ENCODE measurements at places on chromosomes 7 and 10.

DNA sequence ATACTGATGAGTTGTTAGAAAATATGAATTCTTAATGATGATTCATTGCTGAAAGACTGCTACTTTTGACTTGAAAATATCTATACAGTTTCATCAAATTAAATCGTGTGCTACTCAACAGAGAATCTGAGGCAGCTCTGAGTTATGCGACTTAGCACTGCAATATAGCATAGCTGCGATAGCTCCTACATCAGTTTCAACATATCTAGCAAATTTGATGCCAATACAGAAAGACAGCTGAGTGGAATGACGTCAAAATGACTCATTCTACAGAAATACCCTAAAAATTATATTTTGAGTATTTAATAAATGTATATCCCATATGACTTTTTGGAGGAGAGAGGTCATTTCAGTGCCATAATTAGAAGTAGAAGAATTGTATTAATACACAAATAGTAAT lies 1.1 kb upstream of the TARP start:
- DNase-seq, result no peak

DNA sequence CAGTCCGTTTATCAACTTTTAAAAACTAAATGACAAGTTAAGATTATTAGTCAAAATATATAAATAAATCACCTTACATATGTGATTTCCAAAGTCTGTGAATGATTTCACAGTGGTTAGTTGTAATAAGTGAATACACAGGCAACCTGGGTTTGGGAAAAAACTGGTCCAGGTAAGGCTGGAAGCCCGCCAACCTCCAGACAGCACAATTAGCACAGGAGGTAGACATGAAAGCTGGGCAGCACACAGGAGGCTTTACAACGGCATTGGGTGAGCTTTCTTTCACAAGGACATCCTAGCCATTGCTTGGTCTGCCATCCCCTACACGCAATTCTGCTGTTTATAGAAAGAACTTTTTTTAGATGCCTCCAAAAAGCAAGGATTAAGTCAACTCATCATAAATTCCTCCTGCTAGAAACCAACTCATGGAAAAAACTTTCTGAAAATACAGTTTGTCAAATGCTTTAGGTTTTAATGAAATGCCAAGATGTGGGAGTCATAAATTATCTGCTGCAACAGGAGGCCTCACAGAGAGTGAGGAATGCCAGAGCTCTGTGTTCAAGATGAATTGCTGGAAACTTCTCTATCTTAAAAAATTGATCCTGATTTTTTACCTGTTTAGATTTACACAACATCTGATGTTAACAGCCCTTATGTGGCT lies 346.8 kb upstream of the NFE2L3 start:
- no peak for DNase-seq

GRCh38 chr10:97042716-97043562 lies 142.8 kb downstream of the SLIT1 start:
- no peak for DNase-seq

GRCh38 chr7:111829221-111829620 lies 266.9 kb upstream of the IMMP2L start:
- DNase-seq, result no peak

- no peak for DNase-seq
These were observed 66.1 kb downstream of the SNX10 start for GRCh38 chr7:26357799-26358151.

- no peak for DNase-seq
These were observed 159.5 kb downstream of the PRKAG2 start for GRCh38 chr7:151717415-151717814.

DNA sequence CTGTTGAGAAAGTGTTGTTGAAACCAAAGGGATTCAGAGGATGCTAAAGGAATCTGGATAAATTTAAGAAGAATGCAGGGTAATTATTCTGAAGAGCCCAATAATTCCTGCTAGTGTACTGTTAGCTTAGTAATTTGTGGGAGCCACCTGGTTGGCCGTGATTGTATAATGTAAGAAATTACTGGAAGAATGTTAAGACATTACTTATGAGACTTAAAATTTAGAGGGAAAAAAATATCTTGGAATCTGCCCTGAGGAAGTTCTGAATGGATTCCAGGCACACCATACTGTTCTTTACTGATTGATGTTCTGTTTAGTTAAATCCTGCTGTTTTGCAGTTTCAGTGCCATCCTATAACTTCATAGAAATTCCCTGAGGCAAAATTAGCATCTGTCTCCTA lies 155.0 kb upstream of the RHOBTB1 start:
- no peak for DNase-seq

DNA sequence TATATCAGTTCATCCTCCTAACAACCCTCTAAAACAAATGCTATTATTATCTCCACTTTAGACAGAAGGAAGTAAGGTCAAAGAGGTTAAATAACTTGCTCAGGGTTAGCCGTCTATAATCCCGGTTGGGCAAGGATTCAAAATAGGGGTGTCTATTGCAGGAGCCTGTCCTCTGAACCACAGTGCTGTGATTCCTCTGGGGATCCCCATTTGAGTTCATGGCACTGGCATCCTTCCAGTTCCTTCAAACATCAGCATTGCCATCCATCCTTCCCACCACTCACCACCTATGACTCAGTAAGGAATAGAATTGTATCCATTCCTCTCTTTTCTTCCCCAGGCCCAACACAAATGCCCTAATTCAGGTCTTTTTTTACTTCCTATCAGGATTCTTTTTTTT lies 25.6 kb downstream of the HPS6 start:
- DNase-seq, result no peak

- DNase-seq, result peak; percentile 81
These were observed 1.2 kb upstream of the ZMIZ1 start for GRCh38 chr10:79067241-79068202.

DNA sequence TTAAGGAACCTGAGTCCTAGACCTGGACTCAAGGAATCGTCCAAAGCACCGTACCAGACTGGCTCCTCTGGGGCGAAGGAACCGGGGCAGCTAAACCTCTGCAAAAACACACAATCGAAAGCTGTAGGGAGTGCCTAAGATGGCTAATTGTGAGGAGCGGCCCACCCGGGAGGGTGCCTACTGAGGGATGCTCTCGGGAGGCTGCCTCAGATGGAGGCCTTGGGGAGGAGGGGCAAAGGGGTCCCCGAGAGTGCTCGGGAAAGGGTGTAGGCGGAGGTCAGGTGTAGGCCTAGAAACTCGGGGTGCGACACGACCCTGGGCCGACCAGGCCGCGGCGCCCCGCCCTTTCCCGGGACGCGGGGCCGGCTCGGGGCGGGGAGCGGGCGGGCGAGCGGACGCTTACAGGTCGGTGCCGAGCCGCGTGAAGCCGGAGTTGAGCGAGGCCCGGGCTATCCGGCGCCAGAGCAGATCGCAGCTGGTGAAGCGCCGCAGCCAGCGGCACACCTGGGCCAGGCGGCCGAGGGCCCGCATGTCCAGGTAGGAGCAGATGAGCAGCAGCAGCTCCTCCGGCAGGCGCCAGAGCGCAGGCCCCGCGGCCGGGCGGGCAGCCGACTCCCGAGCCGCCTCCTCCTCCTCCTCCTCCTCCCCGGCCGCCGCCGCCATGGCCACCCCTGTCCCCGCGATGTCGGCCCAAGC lies 844 bp downstream of the FBXW4 start:
- DNase-seq, result peak; percentile 35

GRCh38 chr7:43758029-43758821 lies at the start of gene BLVRA:
BLVRA (plus strand) TSS chr7:43758680; CDS start chr7:43771159, 12,479 bp downstream.
- DNase-seq, result peak; percentile 15

DNA sequence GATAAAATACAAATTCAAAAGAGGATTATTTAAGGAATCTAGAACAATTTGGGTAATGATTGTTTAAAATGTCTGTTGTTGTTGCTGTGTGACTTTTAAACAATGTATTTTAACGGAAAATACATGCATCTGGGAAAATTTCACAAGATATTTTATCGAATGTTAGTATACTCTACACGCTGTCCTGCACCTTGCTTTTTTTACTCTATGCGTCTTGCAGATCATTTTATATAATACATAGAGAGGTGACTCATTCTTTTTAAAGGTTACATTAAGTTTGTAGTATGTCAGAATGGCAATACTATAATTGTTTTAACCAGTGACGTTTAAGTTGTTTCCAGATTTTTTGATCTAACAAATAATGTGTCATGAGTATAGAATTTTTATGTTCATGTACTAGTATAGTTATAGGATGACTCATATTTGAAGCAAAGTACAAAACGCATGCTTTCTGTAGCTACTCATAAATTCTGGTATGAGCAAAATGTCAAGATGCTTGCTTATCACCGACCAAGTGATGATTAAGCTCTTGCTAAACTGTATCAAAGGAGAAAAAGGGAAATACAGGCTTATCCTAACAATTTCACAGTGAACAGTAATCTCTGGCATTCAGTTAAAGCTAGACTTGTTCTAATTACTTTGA lies 4.9 kb downstream of the DKK1 start:
- no peak for DNase-seq

DNA sequence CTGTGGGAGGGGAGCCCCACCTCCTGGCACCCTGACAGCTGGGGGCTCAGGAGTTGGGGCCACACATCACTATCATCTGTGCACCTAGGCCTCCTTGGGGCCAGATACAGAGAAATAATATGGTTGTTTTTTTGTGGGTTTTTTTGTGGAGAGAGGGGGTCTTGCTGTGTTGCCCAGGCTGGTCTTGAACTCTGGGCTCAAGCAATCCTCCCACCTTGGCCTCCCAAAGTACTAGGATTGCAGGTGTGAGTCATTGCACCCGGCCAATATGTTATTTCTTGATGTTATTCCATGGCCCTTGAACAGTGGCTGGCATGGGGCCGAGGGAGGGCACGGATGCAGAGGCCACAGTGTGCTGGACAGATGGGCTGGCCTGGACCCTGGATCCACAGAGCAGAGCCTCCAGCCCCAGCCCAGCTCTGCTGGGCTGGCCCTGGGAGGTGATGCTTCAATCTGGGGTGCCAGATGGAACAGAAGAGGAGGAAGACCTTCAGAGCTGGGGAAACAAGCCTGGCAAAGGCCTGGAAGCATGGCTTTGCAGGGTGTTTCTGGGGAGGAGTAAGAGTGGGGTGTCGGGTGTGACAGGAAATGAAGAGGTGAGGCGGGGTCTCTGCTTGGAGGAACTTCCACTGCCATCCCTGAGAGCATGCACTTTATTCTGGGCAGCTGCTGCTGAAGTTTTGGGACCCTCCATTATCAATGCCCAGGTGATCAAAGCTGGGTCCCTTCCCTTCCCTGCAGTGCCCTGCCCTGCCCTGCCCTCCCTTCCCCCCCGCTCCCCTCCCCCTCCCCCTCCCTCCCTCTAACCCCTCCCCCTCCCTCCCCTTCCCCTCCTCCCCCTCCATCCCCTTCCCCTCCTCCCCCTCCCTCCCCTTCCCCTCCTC lies 3.7 kb upstream of the FZD9 start:
- no peak for DNase-seq

DNA sequence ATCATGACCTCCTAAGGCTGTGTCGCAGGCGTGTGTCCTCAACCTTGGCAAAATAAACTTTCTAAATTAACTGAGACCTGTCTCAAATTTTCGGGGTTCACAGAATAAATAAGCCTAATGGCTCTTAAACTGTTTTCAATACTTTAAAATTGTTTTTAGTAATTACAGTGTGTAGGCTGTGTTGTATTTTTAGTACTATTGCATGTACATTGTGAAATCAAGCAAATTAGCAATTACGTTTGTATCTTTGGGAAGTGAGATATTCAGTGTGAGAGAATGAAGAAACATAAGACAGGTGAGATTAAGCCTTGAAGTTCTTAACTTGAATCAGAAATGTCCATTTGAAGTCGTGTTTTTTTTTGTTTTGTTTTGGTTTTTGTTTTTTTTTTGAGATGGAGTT lies 4.8 kb upstream of the AKR1B10 start:
- no peak for DNase-seq

Measured in pons (tissue), 1 donor.